Esophagus muscularis mucosa (tissue), 4 donors: ENCODE measurements at places on chromosomes 5 and 9. TPM values are rescaled to one million over a fixed set of nuclear protein-coding genes. Genes with fewer than 3 reads are reported as not detected.

GRCh38 chr5:131005963-131006684 lies 158.9 kb downstream of the HINT1 start:
- no peak for DNase-seq

DNA sequence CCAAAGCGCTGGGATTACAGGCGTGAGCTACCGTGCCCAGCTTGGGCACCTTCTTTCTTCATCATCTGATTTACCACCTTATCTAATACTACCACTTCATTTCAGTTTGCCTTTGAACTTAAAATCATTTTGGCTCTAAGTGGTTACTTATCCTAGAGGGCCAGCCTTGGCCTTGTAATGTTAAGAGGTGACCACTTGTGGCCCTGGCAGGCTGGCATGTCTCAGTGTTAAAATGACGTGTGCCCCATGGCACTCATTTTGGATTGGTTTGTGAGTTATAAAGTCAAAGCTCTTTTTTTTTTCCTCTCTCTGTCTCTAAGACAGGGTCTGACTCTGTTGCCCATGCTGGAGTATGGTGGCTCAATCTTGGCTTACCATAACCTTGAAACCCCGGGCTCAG lies 17.8 kb downstream of the HABP4 start:
- no peak for DNase-seq

DNA sequence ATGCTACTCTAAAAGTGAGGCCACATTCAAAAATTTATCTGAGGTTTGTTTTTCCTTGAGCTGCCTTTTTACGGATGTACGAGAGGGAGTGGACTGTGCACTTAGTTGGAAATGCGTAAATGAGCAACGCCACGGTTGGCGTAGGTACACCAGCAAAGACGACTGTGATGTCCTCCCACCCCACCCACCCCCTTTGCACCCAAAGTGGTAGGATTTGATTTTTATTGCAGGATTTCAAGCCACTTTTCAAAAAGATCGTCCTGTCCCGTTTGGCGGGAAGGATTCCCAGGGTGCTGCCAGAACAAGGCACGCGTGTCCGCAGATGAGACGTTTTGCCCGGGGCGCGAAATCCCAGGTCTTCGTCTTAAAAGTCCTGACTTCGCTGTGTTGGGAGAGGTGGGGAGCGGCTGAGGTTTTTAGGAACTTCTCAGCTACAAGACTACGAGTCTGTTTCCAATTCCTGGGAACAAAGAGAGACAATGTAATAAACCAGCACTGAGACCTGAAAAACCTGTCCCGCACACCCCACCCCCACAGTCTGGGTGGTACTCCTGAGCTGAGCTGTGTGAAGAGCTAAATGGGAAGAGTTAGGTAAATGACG lies 1.0 kb upstream of the TLE1 start:
- DNase-seq, result no peak

GRCh38 chr5:95937607-95938152 lies 24.0 kb downstream of the ELL2 start:
- no peak for DNase-seq

DNA sequence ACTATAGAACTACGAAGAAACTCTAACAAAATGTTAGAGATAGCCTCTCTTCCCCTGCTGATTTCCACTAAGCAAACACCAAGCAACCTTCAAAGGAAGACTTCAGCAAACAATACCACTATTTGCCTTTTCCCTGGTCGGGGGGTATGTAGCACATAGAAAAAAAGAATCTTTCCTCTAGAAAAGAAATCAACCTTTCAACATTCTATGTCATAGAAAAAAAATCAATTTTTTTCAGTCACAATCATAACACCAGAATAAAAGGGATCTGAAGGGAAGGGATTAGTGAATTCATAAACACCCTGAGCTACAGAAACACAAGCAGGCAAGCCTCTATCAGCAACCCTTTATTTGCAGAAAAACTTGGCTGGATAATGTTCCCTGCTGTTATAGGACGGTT lies 15.3 kb downstream of the ABCA1 start:
- no peak for DNase-seq

GRCh38 chr9:131087354-131087893 lies 8.9 kb upstream of the AIF1L start:
- DNase-seq, result no peak

- no peak for DNase-seq
Observed at GRCh38 chr5:61023131-61023530, 78.1 kb downstream of the NDUFAF2 start.

DNA sequence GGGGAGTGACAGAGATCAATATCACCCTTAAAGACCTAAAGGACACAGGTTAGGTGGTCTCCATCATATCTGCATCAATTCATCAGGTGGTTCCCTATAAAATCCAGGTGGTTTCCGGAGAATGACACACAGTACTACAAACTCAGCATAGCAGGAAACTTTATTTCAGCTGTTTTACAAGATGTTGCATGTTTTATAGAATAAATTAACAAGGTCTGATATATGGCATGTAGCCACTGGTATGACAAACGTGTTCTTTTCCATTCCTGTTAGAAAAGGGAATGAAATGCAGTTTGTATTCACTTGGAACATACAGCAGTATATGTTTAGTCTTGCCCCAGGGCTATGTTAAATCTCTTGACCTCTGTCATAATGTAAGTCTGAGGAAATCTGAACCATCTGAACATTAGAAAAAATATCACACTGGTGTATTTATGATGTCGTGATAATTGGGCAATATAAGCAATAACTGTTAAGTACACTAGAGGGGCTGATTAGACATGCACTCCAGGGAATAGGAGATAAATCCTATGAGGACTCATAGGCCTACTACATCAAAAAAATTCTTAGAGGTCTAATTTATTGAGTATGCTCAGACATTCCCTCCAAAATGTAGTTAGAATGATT lies 42.2 kb upstream of the TNFSF8 start:
- no peak for DNase-seq

- no peak for DNase-seq
Observed at GRCh38 chr5:116442095-116442534, 132.5 kb downstream of the SEMA6A start.

DNA sequence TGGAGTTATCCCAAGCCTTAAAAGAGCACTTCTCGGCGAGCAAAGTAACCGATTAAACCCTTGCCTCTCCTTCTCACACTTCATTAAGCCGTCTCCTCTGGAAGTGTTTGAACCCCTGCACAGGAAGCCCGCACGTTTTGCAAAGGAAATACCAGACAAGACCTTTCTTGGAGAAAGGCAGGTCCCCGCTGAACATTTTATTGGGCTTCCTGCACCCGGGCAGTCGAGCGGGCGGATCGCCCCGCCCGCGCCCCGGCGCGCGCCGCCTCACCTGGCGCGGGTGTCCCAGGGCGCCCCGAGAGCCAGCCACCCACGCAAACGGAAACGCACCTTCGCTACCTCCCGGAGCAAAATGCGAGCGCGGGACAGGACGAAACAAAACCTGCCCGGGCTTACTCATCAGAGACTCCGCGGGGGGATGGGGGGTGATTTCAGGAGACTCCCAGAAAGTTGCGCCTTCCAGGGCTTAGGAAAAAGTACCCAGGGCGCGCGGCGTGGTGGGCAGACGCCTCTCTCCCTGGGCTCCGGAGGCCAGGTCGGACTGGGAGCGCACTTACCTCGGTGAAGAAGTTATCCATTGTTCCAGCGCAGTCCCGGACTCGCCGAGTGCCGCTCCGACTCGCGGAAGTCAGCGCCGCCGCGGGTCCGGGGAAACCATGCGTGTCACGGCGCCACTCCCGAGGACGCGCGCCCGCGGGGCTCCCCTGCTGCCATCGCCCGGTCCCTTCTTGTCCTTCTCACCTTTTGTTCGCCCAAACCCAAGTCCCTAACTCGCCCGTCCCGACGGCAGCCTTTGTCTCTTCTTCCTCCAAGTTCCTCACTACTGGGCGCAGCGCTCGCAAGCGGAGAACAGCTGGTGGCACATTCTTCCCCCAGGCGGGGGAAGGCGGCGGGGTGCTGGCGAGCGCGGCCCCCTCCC lies 598 bp downstream of the MYO10 start:
- DNase-seq, result no peak

- DNase-seq, result no peak
Observed at GRCh38 chr5:141363952-141364660, at the start of gene PCDHGA5. Gene PCDHGA5 (plus strand): TSS chr5:141364162. CDS start chr5:141364331, 169 bp downstream.

DNA sequence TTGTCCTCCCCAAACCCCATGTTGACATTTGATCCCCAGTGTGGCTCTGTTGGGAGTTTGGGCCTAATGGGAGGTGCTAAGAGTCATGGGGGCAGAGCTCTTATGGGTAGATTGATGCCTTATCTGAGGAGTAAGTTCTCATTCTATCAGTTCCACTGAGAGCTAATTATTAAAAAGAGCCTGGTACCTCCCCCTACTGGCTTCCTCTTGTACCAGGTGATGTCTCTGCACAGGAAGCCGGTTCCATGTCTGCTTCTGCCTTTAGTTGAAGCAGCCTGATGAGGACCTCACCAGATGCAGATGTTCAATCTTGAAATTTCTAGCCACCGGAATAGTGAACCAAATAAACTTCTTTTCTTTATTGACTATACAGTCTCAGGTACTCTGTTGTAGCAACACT lies 10.8 kb downstream of the GABRB2 start:
- DNase-seq, result no peak

DNA sequence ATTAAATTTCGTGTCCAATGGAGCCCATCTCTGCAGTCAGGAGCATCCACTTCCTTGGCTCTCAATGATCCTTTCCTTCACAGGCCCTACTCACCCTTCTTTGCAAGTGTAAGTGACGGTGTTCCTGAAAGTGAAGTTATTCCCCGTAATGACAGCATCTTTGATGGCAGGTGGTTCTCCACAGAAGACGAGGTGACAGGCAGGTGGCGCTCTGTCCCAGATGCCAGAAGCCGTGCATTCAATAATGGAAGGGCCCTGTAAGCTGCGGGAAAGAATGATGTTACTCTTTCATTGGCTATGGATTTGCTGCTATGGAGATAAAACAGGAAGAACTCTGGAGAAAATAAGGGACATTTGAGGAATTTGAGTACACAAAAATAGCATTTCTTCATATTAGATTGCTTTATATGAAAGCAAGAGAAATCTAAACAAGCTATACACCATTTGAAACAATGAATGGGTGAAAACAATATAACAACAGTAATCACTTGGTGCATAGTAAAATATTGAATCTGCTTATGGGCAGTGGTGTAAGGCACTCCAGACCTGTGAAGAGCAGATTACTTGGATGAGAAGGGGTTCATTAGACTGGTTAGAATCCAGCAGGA lies 89.9 kb upstream of the TXNDC8 start:
- DNase-seq, result no peak

DNA sequence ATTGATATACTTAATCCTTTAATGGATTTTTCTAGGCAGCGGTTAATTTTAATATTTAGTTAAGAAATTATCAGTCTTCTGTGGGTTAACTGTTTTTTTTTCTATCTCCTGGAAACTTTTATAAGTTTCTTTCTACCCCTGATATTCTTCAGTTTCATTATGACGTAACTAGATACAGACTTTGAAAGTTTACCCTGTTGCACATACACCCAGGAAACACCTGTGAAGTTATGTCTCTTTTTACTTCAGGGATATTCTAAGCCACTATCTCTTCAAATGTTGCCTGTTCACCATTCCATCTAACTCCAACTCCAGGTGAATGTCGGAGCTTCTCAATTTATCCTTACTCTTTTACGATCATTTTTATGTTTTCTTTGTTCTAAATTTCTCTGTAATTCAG lies 329.0 kb downstream of the ICE1 start:
- no peak for DNase-seq

- DNase-seq, result no peak
Observed at GRCh38 chr9:105313238-105313637, 68.8 kb downstream of the SLC44A1 start.

GRCh38 chr5:140764177-140764973 lies 21.6 kb upstream of the PCDHA1 start:
- DNase-seq, result no peak

DNA sequence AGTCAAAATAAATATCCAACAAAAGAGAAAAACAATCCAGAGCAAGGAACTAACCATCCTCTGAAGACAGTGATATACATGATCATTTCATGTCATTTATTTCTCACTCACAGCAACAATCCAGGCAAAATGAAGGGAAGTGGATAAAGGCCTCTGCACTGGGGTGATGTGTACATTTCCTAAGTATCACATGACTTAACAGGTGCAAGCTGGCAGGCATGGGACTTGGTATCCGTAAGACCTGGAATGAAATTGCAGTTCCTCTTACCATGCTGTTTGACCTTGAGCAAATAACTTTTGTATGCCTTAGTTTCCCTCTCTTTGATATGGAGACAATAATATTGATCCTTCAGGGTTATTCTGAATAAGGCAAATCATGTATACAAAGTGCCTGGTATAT lies 77.6 kb downstream of the PRLR start:
- DNase-seq, result no peak

GRCh38 chr9:72753266-72753893 lies 199.5 kb downstream of the ALDH1A1 start:
- no peak for DNase-seq

- no peak for DNase-seq
Observed at GRCh38 chr5:1209896-1210776, 8.7 kb downstream of the SLC6A19 start.

- no peak for DNase-seq
Observed at GRCh38 chr5:115807654-115808052, 8.8 kb downstream of the CDO1 start.

- no peak for DNase-seq
Observed at GRCh38 chr5:171342362-171343111, 33.5 kb downstream of the TLX3 start.

DNA sequence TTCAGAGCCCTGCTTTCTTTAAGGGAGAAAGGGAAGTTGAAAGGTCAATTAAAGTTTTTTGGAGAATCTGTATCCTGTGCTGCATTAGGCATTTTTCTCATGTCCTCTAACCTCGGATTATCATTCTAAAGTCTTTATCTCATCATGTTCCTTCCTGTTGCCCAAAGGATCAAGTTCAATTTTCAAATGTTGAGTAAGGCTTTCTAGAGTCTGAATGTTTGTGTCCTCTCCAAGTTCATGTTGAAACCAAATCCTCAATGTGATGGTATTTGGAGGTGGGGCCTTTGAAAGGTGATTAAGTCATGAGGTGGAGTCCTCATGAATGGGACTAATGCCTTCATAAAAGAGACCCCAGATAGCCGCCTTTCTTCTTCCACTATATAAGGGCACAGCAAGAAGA lies 20.2 kb upstream of the TNC start:
- no peak for DNase-seq

GRCh38 chr9:36762958-36763357 lies 190.3 kb downstream of the MELK start:
- no peak for DNase-seq

GRCh38 chr5:80034559-80034958 lies 589 bp upstream of the THBS4 start:
- DNase-seq, result no peak

SPINK13 gene
- total RNA-seq, result not detected

CA9 gene
- not detected for total RNA-seq

TEX10 gene
- total RNA-seq, result 11.8 TPM

GNA14 gene
- 6.6 TPM for total RNA-seq

OTP gene
- not detected for total RNA-seq

FOXD1 gene
- 5.0 TPM for total RNA-seq

SIT1 gene
- total RNA-seq, result 0.83 TPM

GMCL2 gene
- total RNA-seq, result not detected

TLX3 gene
- total RNA-seq, result not detected

PCDHA4 gene
- 0.45 TPM for total RNA-seq

PDE4D gene
- 59.4 TPM for total RNA-seq

MAMDC2 gene
- total RNA-seq, result 115 TPM

MPDZ gene
- total RNA-seq, result 105 TPM
